ENCODE measurements at places on chromosomes 5 and 9.
A peak's percentile ranks its signal among the peaks of the same experiment; 100 is the strongest.

DNA sequence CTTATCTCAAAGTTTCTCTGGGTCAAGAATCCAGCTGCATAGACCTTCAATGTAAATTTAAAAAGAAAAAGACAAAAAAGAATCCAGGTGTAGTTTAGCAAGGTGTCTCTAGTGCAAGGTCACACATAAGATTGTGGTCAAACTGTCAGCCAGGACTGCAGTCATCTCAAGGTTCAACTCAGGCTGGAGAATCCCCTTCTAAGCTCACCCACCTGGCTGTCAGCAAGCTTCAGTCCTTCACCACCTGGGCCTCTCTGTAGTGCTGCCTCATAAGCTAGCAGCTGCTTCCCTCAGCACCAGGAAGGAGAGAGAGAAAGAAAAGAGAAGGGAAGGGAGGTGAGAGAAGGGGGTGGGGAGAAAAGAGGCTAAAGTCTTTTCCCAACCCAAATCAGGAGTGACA is 146.7 kb downstream of the ACTL7B start:
- DNase-seq: no peak

DNA sequence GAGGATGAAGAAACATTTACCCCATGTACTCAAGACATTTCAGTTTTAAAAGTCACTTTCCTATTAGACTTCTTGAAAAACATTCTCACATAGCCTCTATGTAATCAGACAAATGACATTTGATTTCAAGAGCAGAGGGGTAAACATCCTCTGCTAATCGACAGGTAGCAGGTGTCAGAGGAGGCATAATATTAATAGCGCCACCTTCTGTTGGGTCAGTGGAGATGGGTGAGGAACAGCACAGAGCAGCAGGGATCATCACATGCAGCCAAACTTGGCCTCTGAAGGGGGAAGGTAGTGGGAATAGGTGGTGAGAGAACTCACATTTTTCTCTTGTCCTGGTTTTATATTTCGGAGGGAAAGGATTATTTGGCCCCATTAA is 3.3 kb upstream of the LSM11 start:
- no peak for DNase-seq

DNA sequence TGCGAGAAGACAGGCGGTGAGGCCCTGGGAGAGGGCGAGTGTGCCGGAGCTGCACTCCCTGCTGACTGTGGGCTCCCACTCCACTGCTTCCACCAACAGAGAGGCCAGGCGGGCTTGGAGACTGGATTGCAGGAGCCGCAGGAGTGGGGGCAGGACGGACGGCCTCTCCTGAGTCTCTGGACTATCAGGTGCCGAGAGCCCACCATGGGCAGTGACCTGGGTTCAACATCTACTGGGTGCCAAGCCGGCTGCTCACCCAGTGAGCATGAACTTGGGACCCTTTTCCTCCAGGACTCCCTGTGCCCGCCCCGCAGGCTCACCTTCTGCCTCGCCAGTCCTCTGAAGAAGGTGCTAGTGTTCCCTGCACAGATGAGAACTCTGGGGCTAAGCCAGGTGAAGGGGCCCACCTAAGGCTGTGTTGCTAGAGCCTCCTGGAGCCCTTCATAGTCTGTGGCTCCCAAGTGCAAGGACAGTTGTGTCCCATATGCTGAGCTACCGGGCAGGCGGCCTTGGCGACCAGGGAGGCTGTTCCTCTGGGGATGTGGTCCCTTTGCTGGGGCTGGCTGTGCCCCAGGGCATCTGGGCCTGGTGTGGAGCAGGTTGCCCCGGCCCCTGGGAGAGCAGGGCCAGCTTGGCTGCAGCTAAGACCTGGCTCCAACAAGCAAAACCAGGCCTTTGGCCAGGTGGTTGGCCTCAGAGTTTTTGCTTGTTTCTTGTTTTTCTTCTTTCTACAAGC is 77.7 kb upstream of the PHYKPL start:
- DNase-seq: no peak

DNA sequence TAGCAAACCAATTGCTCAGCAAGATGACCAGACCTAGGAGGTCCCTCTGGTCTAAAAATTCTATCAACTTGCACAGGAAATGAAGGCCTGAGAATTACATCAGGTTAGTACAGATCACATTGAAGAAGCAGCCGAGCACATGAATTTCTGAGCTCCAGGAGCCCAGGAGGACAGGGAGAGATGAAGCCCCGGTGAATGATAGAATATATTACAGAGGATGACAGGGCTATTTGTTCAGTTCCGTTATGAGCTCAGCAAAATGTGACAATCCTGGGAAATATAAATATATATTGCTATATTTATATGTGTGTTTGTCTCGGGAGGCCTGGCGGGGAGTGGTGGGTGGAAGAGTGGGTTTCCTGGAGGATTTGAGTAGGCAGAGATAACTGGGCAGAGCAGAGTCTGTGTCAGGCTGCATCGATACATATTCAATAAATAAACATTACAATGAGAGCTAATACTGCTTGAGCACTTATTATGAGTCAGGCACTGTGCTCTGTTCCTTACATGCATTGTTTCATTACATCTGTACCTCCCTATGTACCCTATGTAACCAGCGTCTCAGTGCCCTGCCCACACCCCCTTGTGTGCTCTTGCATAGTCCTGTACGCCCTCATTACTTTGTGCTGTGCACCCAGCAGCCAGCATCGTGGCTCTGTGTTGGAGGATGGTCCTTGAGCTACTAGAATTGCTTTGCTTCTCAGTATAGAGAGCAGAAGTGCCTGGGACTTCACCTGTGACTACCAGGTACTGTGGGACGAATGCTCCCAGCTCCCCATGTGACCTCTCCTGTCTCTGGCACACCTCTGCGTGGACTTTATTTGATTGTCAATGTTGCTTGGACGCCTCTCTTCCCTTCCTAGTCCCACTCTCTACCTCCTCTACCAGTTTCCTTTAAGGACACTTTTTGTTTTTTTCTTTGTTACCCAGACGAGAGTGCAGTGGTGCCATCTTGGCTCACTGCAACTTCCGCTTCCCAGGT is 58.1 kb upstream of the KLF9 start:
- DNase-seq: no peak

- no peak for DNase-seq
Observed at GRCh38 chr5:167614294-167615021, 677.0 kb upstream of the WWC1 start.

DNA sequence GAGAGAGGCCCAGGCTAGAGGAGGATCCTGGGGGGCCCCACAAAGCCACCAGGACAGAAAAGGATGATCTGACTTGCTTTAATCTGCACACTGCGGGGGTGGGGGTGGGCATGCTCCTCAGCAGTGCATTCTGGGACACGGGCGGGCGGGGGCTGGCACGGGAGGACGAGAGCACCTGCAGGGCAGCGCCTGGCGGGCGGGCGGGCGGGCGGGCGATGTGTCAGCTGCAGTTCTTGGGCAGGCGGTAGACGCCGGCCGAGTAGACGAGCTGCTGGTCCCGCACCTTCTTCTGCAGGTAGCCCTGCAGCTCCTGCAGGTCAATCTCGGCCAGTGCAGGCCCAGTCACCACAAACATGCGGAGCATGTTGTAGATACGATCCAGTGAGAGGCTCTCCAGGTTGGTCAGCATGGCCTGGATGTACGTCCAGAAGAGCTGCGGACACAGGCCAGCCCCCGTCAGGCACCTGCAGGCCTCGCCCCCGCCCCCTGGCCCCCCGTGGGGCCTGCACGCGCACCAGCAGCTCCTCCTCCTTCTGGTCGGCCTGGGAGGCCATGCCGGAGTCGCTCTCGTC is 3.0 kb upstream of the TMEM210 start:
- no peak for DNase-seq

GRCh38 chr5:138807182-138807581 is 54.0 kb downstream of the CTNNA1 start:
- no peak for DNase-seq

DNA sequence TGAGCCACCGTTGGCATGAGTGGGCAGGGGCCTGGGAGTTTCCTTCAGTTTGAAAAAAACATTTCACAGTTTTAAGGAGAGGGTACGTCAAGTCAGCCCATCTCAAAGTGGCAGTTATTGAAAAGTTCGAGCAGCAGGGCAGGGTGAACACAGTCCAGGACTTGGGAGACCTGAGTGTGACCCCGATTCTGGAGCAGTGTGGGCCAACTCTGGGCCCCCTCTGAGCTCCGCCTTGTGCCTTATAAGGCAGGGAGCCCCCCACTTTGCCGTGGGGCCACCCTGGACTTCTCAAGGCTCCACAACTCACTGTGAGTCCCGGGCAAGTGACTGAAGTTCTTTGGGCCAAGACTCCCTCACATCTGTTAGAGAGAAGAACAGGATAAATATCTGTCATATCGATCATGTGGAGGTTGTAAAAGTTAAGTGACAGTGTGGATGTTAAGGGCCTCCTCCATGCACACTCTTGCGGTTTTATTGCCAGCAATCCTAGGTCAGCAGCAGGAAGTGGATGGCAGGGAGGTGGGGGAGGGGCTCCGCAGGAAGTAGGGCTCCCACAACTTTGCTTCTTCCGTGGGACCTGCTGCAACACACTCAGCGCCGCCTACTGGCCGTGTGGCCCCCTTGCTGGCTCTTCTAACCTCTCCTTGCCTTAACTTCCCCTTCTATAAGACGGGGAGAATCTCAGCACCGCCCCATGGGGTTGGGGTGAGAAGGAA is 38.4 kb downstream of the HRH2 start:
- peak; percentile 76 for DNase-seq

DNA sequence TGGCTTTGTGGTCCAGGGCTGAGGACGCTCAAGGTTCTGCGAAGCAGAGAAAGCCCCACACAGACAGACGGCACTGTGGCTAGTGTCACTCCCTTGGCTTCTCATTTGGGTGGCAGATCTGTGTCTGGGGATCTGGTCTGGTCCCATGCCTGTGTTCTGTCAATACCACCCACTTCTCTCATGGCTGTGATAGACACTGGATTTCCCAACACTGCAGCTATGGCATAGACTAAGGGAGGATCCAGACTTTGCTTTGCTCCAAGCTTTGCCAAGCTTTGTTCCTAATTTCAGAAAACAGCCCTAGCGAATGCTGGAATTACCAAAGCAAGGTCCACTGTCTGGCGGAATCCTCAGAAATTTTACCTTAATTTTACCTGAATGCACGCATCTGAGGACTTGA is 62.1 kb downstream of the GADD45G start:
- no peak for DNase-seq

GRCh38 chr5:2006971-2007291 is 124.2 kb upstream of the IRX4 start:
- no peak for DNase-seq

DNA sequence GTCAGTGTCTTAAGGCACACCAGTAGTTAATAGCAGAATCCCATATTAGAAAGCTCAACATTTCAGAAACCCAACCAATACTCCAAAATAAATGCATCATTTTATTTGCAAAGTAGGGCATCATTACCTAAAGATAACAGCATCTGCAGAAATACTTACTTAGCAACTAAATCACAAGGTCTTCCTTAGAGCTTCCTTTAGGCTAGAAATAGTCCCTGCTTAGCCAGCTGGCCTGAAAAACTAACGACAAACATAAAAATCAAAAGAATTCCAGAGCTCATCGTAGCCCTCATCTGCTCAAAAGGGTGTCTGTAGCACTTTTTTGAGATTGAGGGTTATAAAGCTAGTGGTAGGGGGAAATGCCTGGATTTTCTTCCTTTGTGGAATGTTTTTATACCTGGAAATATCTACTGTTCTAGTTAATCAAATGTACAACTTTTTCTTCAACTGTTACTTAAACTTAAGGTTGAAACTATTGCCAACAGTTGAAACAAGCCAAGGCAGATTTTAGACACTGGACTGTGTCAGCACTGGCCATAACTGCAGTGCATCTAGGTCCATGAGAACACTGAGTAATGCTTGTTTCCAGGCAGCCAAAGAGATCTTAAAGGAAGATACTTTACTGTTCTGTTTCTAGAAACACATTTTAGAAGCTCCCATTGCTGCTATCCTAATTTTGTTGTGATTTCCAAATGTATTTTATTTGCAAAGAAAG is 129.4 kb upstream of the RASA1 start:
- no peak for DNase-seq

DNA sequence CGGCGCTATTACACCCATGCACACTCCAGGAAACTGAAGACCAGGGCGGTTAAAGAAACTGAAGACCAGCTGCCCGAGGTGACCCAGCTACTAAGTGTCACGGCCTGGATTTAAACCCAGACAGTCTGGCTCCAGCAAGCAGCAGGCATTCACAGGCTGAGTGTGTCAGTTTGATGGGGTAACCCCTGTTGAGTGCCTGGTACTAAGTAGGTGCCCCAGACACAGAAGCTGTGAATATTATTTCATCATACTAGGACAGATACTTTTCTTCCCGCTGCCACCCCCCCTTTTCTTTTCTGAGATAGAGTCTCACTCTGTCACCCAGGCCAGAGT is 7.3 kb downstream of the ENG start:
- peak; percentile 68 for DNase-seq

DNA sequence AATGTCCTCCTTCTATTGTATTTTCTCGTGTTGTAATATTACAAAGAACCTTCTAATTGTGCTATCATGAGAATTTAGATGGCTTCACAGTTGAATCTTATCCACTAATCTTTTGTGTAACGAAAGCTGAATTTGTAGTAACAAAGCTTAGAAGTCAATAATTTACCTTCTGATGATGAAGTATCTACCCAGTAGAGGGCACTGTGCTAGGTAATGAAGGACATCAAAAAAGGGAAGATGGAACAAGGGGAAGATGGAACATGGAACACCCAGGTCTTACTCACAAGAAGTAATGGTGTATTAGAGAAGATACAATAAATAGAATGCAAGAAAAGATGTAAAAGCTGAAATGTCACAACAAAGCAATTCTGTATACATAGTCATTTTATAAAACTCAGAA is 131.0 kb upstream of the CCNG1 start:
- no peak for DNase-seq

- DNase-seq: no peak
Observed at GRCh38 chr5:175521313-175521833, 43.0 kb downstream of the SFXN1 start.

DNA sequence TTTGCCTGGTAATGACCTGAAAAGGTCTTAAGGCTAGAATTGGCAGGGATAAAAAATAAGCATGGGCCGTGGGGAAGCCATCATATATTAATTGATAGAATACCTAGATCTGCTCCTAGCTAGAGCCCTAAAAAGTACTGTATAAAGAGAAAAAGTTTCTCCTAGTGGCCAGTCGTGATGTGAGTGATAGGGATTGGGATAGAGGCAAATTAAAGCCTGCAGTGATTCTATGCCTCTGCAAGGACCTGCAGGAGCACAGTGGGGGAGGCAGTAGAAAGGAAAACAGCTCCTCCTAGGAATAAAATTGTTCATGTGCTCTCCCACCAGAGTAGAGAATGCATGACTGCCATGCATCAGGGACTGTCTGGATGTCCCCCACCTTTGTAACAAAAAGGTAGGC is 56.2 kb upstream of the FTMT start:
- DNase-seq: no peak

DNA sequence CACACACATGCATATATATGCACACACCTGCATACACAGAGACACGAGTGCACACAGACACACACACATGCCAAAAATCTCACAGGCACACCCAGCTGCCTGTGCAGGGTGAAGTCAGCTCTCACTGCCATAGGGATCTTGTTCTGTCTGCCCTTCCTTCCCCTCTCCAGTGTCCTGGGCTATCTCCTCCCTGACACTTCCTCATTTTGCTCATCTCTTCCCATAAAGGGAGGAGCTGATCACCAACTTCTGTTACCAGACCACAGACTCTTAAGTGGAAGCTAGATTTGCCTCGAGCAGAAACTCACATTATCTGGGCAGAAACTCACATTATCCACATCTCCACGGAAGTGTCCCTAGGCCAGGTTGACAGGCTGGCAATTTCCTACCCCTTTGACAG is 28.7 kb downstream of the LCP2 start:
- no peak for DNase-seq

- DNase-seq: no peak
Observed at GRCh38 chr5:132099076-132099748, 25.6 kb downstream of the CSF2 start.
